Erythroblast (primary cell): ENCODE measurements at places on chromosomes 7 and 10.

GRCh38 chr10:60846173-60846572 lies 67.9 kb downstream of the CDK1 start:
- DNase-seq: no peak

DNA sequence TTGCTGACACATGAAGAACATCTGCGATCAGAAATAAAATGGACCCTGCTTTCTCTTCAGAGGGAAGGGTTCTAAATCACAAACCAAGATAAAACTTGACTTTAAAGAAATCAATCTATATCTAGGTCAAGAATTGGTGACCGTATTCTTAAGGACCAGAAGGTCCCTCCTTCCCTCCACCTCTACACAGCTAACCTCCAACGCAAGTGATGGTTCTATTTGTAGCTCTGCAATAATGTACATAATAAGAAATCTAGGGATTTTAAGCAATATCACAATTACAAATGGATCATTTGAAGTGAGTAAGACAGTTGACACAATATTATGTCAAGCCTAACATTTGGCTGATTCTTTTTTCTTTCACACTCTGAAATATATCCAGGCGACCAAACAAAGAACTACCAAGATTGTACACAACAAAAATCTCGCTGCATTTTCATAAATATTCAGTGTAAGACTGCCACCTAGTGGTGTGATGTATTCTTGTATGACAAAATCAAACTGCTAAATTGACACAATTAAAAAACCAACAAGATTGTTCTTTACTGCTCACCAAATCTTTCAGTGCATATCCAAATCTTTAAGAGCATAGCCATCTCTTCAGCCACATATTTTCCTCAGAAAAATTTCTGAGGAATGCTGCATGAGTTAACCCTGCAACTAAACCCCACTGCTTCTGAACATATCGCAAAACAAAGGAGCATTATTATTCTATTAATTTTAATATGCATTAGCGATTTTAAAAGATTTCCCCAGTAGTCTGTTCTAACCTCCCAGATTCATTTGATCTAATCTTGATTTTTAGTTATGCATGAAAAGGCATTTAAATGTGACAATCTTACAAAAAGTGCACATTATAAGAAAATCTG lies 44.5 kb downstream of the ICA1 start:
- DNase-seq: peak; percentile 76

- DNase-seq: no peak
Measured at GRCh38 chr10:75408509-75408875, 6.9 kb upstream of the ZNF503 start.

DNA sequence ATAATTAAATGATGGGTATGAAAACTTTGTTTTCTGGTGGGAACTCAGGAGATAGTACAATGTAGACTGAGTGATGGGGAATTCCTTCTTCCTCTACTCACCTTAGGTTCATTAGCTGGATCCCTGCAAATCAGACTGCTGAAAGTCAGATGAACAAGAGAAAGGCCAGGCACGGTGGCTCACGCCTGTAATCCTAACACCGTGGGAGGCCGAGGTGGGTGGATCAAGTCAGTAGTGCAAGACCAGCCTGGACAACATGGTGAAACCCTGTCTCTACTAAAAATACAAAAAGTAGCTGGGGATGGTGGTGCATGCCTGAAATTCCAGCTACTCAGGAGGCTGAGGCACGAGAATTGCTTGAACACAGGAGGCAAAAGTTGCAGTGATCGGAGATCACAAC lies 28.7 kb upstream of the ST8SIA6 start:
- DNase-seq: no peak

DNA sequence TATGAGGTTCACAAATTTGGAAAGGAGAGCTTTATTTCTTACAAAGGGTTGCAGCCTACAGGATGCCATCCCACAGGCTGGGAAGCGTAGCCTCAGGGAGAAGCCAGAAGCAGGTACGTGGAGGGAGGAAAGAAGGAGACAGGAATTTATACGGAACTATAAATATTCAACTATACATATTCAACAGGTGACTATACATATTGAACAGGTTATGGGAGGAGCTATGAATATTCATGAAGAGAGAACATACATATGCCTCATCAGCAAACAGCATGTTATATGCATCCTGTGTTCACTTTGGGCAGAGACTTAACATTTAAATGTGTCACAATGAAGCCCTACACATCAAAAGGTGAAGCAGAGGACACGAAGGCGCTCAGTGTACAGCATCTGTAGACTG lies 40.5 kb upstream of the LMTK2 start:
- no peak for DNase-seq

GRCh38 chr7:50838675-50839377 lies 56.1 kb upstream of the GRB10 start:
- no peak for DNase-seq

DNA sequence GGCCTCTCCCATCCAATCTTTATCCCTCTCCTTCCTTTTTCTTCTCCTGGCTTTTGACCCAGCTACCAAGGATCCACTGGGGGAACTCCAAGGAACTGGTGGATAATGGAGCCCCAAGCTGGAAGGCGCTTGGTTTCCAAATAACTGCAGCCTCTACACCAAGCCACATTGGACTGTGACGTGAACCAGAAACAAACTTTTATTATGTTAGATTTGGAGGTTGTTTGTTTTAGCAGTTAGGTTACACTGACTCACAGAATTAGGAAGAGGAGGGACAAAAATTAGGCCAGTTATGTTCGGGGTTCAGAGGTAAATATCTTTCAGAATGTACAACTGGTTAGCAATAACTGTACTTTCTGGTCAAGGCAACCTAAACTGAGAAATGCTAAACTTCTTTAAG lies 21.3 kb upstream of the ANK3 start:
- no peak for DNase-seq

- DNase-seq: no peak
Measured at GRCh38 chr10:2263561-2263960, 526.2 kb upstream of the ADARB2 start.

DNA sequence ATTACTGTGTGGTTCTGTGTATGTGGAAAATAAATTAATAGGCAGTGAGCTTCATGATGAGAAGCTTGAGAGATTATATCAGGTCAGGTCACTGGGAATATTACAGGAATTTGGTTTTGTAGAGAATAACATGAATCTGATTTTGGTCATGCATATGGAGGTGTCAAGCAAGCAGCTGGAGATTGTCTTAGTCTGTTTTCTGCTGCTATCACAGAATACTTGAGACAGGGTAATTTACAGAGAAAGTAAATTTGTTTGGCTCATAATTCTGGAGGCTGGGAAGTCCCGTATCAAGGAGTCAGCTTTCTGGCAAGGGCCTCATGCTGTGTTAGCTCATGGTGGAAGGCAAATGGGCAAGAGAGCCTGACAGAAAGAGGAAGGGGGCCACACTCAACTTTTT lies 120.7 kb upstream of the FAM3C start:
- DNase-seq: no peak

- peak; percentile 4 for DNase-seq
Measured at GRCh38 chr7:137360087-137360679, 16.6 kb upstream of the PTN start.
